ENCODE measurements at places on chromosomes 11 and 22.

DNA sequence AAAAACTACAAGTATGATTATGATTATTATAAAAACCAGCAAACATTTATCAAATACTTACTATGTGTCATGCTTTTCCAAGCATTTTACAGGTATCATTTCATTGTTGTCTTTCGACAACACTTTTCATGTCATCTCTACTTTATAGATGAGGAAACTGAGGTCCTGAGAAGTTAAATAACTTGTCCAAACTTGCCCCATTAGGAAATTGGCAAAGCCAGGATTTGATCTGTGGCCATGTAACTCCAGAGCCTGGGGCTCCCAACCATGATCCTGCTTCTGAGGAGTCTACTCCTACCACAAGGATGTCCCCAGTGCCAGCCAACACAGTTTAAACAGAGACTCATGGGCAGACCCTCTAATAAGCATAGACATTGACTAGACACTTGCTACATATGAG lies 15.2 kb downstream of the EHF start:
- no peak for DNase-seq

GRCh38 chr11:20089367-20089766 lies 70.9 kb downstream of the DBX1 start:
- no peak for DNase-seq

GRCh38 chr11:15854245-15854644 lies 502.1 kb downstream of the SOX6 start:
- DNase-seq, result no peak

GRCh38 chr11:92284558-92284957 lies 59.9 kb downstream of the FAT3 start:
- no peak for DNase-seq

DNA sequence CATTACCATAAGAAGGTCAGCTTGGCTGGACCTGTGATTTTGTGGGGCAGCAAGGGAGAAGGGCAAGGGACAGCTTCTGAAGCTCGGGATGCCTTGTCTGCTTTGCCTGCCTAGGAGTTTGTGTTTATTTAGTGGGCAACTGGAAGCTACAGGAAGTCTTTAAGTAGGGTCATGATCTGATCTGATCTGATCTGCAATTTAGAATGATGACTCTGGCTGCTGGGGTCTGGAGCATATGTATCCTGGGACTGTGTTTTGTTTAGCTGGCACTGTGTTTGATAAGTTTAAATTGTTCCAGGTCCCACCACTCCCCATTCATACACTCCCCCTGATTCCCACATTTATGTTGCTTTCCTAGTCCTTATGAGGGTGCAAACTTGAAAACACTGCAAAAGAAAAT lies 47.7 kb upstream of the HTATIP2 start:
- no peak for DNase-seq

GRCh38 chr11:16346975-16347374 lies 9.4 kb downstream of the SOX6 start:
- DNase-seq, result peak; percentile 9

DNA sequence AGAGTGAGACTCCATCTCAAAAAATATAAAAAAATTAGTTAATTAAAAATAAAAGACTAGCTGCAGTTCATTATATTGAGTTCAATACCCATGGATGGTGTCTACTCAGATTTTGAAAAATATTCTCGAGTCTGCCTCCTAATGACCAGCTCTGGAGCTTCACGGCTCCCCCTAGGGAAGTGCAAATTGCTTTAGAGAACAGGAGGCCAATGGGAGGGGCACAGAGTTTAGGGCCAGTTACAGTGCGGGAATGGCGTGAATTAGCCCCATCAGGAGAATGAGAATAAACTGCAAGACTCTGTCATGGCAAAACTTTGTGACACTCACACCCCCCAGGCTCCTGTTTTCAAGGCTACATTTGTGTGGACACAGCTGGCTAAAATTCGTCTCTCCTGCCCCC lies 4.6 kb downstream of the FGF4 start:
- no peak for DNase-seq

- DNase-seq, result peak; percentile 10
Measured at GRCh38 chr11:568306-569157, 7.7 kb upstream of the PHRF1 start.

GRCh38 chr11:79045800-79046304 lies 395.0 kb downstream of the TENM4 start:
- DNase-seq, result no peak

DNA sequence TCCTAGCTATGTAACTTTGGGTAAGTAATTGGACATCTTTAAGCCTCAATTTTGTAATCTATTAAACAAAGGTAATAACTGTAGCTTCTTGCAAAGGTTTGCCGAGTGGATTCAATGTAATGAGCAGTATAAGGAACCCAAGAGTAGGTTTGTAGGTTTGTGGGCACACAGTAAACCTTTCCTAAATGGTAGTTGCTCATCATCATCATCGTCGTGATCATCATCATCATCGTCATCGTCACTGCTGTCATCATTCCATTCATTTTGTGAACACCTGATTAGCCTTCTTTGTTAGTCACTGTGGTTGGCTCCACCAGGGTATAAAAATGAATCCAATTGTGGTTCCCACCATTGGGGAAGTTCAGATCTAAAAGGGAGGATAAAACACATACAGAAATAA lies 223.1 kb upstream of the KIRREL3 start:
- DNase-seq, result no peak

GRCh38 chr11:133224271-133224670 lies 308.0 kb downstream of the OPCML start:
- DNase-seq, result no peak

- DNase-seq, result no peak
Measured at GRCh38 chr22:46214616-46215015, 35.5 kb downstream of the CDPF1 start.

GRCh38 chr11:130842001-130842400 lies 74.3 kb downstream of the SNX19 start:
- DNase-seq, result no peak

GRCh38 chr22:50032109-50032871 lies 19.7 kb upstream of the IL17REL start:
- DNase-seq, result no peak

DNA sequence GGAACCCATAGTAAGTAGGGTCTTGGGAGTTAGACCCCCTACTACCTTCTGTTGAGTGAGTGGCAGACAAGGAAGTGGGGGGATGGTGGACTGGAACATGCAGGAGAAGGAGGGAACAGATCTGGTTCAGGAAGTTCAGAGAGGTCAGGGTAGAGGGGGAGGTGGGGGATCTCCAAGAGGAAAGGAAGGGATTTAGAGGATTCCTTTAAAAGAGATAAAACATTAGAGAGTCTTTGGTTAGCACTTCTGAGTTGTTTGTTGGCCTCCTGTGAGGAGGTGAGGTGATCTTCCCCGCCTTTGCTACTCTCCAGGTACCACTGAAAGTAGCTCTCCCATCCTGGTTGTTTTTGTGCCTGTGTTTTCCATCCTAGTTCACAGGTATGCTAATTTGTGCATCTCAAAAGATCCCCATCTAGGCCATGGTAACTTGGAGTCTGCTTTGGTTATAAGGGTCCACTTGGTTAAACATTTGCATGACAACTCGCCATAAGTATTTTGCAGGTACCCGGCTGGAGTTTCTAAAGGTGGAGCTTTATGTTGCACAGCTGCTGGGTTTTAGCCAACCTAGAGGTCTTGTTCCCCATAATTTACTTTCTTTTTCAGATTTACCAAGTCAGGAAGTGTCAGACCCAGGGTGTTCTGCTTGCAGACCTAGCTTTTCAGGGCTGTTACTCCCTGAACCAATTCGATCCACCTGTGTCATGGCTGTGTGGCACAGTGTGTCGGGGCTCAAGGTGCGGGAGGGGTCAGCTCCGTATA lies 79.3 kb upstream of the SORL1 start:
- DNase-seq, result no peak

DNA sequence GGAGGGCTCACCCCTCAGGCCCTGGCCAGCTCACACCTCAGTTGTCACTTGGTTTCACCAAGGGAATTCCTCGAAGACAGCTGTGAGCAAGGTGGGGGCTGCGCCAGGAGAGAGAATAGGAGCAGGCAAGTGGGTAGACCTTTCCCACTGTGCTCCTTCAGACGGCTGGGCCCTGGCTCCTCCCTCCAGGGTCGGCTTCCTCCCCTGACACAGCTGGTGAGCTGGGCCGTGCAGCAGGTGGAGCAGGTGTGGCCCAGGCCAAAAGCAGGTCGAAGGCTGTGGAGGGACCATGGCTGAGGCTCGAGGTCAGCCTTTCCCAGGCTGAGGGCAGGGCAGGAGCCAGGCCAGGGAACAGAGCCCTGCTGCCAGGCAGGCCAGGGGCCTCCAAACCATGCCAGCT lies 12.5 kb upstream of the MYRF start:
- no peak for DNase-seq

GRCh38 chr11:2355000-2355644 lies 22.0 kb upstream of the CD81 start:
- DNase-seq, result peak; percentile 10

GRCh38 chr11:78420796-78421209 lies 3.2 kb upstream of the GAB2 start:
- peak; percentile 55 for DNase-seq

DNA sequence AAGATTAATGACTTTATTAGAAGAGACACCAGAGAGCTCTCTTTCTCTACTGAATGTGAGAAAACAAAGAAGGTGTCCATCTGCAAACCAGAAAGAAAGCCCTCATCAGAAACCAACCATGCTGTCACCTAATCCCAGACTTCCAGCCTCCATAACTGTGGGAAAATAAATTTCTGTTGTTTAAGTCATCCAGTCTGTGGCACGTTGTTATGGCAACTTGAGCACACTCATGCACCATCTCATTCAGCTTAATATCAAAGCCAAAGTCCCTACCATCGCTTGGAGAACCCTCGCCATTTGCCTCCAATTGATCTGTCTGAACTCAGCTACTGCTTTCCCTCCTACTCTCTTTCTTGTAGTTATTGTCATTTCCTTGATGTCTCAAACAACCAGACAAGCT lies 766.1 kb upstream of the ARHGAP42 start:
- DNase-seq, result no peak

DNA sequence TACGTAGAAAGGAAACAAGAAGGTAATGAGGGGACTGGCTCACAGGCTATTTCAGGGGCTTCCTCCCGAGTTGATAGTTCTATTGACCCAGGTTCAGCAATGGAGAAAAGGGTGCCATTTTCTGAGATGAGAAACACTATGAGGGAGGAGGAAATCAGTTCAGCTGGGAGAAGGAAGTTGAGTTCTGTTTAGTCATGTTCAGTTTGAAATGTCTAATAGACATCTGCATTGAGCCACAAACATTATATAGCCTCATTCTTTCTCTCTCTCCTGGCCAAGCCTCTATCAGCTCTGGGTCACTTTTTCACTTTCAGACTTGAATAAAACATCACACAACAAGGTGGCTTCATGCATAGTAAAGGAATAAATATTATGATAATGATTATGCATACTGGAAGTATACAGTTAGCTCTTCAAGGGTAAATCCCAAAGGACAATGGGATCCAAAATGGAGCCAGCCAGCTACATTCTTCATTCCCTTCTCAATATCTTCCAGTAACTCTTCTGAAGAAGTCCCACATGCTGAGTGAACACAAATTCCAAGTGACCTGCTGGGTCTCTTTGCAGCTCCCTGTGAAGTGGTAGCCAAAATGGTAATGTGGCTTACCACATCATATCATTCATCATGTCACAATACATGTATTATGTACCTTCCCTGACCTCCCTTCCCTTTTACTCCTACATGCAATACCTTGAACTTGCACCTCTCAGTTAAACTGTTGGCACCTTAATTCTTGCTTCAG lies 80.9 kb upstream of the CD44 start:
- DNase-seq, result no peak

- no peak for DNase-seq
Measured at GRCh38 chr11:128904656-128905344, 13.6 kb downstream of the KCNJ5 start.

- no peak for DNase-seq
Measured at GRCh38 chr11:95736355-95736754, 53.2 kb downstream of the FAM76B start.

GRCh38 chr11:84398017-84398626 lies 1112.0 kb upstream of the CCDC90B start:
- DNase-seq, result no peak

GRCh38 chr11:65590240-65590738 lies 5.3 kb downstream of the KCNK7 start:
- DNase-seq, result no peak

GRCh38 chr11:120144501-120144900 lies 6.6 kb upstream of the TRIM29 start:
- DNase-seq, result no peak
